ENCODE measurements at places on chromosomes 4 and X.
A peak's percentile ranks its signal among the peaks of the same experiment; 100 is the strongest.

GRCh38 chrX:46694549-46694948, 64.4 kb downstream of the SLC9A7 start:
- DNase-seq = no peak

- peak; percentile 64 for DNase-seq
Measured at GRCh38 chr4:185396724-185397385, at the start of gene ANKRD37. TSS of gene ANKRD37 (plus strand) at chr4:185396841. CDS start at chr4:185396924, 83 bp downstream.

DNA sequence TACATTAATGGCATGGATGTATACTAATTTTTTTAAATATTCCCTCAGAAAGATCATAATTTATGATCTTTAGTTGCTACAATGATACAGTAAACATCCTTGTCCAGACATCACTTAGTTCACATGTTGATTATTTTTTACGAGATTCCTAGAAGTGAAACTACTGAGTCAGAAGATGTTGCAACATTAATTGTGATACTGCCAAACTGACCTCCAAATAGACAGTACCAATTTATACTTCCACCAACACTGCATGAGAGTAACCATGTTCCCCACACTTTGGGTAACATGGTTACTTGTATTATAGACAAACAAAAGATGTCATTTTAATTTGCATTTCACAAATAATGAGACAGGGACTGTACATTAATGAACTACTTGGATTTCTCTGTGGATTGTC, 19.6 kb downstream of the RCHY1 start:
- no peak for DNase-seq

DNA sequence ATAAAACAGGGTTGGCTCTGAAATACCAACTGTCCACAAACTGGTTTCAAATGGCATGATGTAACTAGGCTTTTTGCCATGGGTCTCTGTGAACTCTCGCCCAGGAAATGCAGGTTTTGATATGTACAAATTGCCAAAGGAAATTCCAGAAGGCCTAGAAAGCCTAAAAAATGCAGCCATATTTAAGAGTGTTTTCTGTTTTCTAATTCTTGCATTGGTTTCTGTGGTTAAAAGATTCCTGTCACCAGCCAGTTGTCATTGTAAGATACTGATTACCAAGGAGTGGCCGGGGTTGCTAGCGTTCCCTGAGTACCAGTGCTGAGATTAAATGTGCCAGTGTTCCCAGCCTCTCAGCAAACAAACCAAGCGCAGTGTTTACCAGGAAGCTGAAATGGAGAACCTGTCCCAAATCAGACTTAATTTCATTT, 53.9 kb upstream of the SORBS2 start:
- DNase-seq = no peak

DNA sequence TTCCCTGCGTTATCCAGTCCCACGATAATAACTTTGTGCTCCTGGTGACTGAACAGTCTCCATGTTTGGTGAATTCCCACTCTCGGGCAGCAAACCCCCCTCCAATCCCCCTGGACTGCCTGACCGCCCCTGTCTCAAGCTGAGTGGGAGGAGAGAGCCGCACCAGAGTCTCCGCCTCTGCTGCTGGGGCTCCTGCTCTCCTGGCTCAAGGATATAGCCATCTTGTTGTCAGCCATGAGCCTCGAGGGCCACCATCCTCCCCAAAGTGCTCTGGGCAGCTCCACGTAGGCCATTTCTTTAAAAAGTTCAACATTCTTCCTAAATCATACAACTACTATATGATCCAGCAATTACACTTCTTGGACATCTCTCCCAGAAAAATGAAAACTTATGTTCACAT, 49.3 kb upstream of the PGRMC1 start:
- no peak for DNase-seq

- DNase-seq = peak; percentile 39
Measured at GRCh38 chr4:114015444-114015899, 36.0 kb upstream of the ARSJ start.

- DNase-seq = no peak
Measured at GRCh38 chr4:169099771-169100180, 89.7 kb upstream of the CBR4 start.

- no peak for DNase-seq
Measured at GRCh38 chr4:186167605-186168004, 23.8 kb upstream of the CYP4V2 start.

- DNase-seq = no peak
Measured at GRCh38 chr4:52713456-52713937, 37.7 kb downstream of the ERVMER34-1 start.

- DNase-seq = no peak
Measured at GRCh38 chr4:23904639-23905071, 14.8 kb upstream of the PPARGC1A start.

DNA sequence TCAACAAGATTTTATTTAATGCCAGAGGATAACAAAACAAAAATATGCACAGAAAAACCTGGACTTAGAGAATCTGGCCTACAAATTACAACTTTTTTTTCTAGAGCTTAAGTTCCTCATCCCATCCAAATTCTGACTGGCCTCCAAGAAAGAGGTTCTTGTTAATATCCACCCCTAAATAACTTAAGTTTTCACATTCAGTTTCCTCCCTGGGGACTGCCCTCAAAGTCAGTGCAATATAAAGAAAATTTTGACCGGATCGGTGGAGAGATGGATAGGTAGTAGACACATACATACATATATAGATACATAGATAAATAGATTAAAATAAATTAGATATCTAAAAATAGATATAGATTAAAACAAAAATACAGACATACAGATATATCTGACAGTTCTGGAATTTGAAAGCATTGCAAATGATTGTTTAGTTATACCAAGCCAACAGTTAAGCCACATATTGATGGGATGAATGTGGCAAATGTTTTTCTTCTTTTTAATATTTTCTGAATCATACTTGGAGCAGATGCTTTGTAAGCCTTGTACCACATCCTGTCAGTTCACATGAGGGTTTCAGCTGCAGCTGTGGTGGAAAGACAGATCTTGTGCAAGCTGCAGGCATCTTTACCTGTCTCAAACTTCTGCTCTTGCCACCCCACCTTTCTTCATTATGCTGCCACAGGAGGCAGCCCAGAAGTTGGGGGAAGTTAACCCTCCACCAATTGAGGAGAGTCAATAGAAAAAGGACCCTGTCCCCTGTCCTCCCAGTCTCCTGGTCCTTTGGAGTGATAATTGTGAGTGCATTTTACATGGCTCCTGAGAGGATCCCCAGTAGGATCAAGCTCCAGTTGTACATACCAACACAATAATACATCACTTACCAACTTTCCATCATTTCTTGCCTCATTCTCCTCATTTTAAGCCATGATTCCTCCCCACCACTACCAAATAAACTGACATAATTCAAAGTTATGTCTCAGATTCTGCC, 58.5 kb upstream of the PRDM8 start:
- DNase-seq = no peak

GRCh38 chr4:155473420-155474095, 96.8 kb upstream of the MAP9 start:
- no peak for DNase-seq

DNA sequence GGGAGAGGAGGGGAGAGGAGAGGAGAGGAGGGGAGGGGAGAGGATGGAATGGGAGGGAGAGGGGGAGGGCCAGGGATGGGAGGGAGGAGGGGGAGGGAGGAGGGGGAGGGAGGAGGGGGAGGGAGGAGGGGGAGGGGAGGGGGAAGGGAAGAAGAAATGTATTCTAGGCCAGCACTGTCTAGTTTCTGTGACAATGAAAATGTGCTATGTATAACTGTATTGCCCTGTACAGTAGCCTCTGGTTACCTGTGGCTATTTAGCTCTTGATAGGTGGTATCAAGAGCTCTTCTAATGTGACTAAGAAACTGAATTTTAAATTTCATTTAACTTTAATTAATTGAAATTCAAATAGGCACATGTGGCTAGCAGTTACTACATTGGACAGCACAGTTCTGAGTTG, 143.1 kb downstream of the BTC start:
- DNase-seq = no peak

DNA sequence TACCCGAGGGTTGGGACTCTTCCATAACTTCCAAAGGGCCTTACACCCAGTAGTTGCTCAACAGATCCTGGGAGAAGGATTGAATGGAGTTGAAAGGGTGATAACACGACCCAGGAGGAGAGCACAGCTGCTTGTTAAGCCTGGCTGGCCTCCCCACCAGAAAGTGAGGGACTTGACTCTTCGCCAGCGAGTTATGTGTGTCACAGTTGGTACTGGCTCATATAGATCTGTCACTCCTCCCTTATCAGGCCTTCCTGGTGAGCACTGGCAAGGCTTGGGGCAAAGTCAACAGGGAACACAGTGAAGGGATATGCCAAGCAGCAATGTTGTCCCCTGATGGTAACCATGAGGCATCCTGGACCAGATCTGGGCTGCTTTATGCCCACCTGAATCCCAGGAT, 35.8 kb downstream of the APLN start:
- no peak for DNase-seq

- no peak for DNase-seq
Measured at GRCh38 chrX:30620980-30621618, 32.1 kb upstream of the GK start.

DNA sequence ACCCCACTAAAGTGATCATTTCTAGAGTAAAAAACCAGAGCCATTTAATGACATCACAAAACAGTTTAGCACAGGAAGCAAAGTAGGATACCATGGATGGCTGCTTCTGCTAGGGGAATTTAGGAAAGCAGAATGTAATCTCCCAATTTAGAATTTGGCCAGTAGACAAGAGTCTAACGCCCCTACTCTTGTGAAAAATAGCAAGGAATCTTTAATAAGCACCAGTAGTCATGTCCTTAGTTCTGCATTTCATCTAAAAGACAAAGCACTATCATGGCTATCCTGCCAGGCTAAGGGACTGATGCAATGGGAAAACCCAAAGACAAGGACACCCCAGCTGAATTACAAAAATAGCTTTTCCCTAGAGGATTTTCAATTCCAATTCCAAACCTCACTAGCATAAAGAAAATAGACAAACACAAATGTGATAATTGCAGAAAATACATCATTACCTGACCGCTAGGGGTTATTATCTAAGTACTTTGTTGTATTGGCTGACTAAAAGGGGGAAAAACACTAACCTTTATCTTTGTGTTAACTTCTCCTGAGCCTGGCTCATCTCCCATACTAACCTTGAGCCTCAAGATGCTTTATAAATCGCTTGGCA, 2.6 kb upstream of the AMMECR1 start:
- DNase-seq = no peak

- DNase-seq = peak; percentile 13
Measured at GRCh38 chr4:142331132-142331531, 515.0 kb downstream of the INPP4B start.

GRCh38 chr4:188113156-188113555, 3.8 kb upstream of the TRIML2 start:
- DNase-seq = no peak

DNA sequence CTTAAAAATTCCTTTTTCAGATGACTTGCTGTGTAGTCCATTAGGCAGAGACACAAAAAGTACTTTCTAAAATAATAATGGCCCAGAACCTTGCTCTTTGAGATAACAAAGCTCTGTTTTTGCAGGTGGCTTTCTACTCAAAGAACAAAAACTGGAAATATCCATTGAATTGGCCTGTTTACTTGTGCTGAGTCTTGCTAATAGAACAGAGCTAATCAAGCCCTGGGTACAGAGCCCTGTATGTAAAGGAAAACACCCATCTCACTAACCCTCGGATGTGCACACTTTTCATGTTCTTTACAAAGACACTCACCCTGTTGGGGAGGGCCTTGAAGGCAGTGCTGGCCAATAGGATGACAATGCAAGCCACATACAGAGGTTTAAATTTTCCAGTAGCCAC, 27.0 kb upstream of the LNX1 start:
- DNase-seq = no peak

DNA sequence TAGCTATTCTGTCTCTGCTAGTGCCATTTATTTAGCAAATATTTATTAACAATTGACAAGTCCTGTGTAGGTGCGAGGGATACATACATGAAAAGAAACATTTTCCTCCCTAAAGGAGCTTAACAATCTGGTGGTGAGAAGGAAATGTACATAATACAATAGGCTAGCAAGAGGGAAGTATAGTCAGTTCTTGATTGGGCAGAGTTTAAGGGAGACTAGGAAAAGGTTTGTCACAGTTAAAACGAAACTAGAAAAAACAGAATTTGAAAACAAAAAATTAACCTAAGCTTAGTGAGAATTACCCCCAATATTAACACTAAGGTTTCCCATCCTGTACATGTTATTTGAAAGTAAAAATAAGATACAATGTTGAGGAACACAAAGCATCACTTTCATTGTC, 8.6 kb upstream of the MAML3 start:
- no peak for DNase-seq

DNA sequence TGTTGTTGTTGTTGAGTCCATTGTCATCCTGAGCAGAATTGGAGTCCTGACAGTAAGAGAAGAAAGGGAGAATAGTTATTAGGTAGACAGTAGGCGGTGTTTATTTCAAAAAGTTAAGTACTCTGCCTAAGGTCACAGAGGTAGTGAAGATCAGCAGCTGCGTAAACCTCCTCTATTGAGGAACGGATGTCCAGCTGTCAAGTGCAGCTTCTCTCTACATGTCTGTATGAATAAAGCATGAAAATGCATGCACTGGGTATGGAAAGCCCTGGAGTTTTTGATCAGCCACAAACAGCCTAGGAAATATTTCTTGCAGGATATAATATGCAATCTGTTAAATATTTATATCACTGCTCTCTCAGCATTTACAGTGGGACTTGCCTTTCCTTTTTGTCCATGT, 109.4 kb upstream of the CBLL2 start:
- DNase-seq = peak; percentile 7

DNA sequence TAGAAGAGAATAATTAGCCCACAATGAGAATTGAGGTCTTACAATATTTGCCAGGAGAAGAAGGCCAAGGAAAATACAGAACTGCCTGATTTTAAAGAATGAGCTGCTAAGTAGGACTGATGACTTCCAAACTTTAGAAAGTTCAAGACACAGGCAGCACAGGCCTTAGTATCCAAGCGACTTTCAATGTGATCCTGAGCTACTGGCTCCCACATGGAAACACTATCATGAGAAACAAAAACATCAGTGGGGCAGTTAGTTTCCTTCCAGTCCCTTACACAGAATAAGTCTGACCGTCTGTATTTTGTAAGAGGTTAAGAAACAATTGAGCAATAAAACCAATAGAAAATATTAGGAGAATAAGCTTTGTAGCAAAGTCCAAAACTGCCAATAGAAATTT, 251.4 kb downstream of the COL25A1 start:
- no peak for DNase-seq

DNA sequence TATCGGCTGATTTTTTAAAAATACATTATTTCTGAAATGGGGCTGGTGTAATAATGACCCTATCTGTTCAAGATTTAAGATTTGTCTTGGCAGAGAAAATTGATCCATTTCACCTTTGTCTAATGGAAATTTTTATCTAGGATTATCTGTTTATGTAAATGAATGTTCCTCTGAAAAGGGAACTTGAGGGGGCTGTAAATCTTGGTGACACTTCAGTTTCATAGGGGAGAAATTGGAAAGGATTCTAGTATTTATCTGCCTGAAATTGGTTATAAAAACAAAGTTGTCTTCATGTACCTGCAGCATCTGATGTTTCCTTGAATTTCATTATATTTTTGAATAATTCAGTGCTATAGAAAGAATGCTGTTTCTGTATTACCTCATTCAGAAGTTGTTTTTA, 48.4 kb upstream of the PAQR3 start:
- no peak for DNase-seq

GRCh38 chr4:56513517-56513916, 7.9 kb downstream of the ARL9 start:
- DNase-seq = no peak

Measured in COR-L47 (cell line).